ENCODE measurements at places on chromosomes 3 and 15.

GRCh38 chr15:62124176-62124972 is 40.7 kb downstream of the C2CD4B start:
- peak; percentile 65 for DNase-seq

GRCh38 chr15:88938802-88939485 is 25.8 kb upstream of the MFGE8 start:
- DNase-seq = peak; percentile 6

DNA sequence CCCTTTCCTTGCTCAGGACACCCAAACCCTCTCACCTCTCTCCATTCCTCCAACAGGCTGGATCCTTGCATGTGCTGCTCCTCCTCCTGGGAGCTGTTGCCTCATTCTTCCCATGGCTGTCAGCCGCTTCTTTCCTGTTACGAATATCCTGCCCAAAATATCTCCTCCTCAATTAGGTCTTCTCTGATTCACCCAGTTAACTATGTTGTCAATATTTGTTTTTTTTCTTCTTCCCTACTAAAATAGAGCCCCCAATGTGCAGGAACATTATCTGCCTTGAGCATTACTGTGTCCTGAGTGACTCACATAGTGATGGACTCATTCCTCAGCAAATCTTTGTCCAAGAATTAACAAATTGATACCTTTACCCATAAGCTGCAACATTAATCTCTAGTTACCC is 357.2 kb downstream of the CLSTN2 start:
- peak; percentile 94 for DNase-seq

GRCh38 chr3:57283334-57283733 is 9.2 kb downstream of the ASB14 start:
- no peak for DNase-seq

- DNase-seq = no peak
These were observed 23.1 kb downstream of the TNK2 start for GRCh38 chr3:195885036-195885891.

DNA sequence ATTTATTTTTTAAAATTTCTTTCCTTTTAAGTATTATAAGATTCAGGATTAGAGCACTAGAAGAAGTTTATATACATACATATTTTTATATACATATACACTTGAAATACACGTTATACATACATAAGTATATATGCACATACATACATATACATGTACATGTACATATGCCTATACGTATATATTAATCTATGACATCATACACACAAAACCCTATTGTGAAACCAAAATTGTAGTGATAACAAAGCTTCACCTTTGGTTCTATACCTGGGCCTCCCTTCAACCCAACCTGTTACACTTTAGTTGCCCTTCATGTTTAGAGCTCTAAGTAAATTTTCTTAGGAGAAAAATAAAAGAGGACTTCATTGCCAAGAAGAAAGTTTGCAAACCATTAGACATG is 17.0 kb downstream of the AADACL2 start:
- no peak for DNase-seq

DNA sequence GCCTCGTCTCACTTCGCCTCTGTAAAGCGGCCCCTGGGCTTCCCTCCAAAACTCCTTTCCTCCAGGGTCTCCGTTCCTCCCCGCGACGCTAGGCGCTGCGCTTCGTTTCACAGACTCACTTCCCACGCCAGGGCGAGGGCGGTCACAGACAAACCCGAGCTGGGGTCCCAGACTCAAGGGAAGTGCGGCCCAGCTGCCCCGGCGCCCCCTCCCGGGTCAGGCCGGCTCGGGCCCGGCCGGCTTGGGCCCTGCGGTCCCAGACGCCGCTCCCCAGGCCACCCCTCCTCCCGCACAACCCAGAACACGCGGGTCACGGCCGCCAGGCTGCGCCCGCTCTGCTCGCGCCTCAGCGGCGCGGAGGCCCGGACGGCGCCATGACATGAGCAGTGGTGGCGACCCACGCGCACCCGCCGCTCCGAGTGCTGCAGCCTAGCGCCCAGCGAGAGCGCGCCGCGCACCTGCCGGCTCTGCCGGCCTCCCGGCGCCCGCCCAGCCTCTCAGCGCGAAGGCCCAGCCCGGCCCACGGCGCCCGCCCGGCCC is 547 bp downstream of the NUP210 start:
- no peak for DNase-seq

DNA sequence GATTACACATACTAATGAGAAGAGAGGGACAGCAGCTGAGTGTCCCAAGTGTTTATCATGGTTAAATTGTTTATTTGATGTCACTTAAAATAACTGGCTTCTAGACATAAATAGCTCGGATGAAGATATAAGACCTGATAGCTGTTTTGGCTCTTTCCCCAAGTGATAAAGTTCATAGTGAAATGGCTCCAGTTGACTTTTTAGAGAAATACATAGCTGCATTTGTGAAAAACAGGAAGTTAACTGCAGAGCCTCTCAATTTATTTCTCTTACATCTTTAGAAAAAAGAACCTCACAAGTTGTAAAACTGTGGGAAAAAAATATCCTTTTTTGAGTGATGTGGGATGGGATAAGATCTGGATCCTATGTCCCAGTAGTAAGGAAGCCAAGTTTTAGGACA is 332.9 kb upstream of the RASGRP1 start:
- no peak for DNase-seq

DNA sequence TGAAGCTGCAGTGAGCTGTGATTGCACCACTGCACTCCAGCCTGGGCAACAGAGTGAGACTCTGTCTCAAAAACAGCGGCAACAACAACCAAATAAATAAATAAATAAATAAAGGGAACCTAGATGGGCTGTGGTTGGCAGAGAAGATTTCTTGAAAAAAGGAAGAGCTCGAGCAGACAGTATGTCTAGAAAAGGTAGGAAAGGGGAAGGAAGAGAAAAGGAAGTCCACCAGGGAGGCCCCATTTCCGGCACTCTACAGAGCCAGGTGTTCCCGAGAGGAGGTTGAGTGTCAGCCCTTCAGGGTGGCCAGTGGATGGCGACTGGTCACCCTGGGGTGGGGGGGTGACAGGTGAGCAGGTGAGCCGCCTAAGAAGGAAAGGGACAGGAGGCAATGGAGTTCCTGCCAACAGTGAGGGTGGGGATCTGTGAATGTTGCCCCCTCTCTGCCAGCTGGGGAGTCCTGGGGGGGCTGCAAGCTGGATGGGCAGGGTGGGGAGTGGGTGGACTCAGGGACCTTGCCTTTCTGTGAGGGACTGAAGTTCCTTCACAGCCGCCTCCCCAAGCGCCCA is 14.8 kb downstream of the PAQR5 start:
- no peak for DNase-seq

- no peak for DNase-seq
These were observed 294.2 kb upstream of the SEMA6D start for GRCh38 chr15:47422881-47423665.

Measured in HT1080 (cell line).